ENCODE measurements at places on chromosomes 12 and 14. TPM values are rescaled to one million over a fixed set of nuclear protein-coding genes. Genes with fewer than 3 reads are reported as not detected.

HELB gene
- 39.8 TPM for total RNA-seq

NDUFB1 gene
- total RNA-seq, result 116 TPM

ARHGAP9 gene
- 172 TPM for total RNA-seq

CISTR gene
- not detected for total RNA-seq

KRT77 gene
- not detected for total RNA-seq

SRRM4 gene
- not detected for total RNA-seq

TMEM30B gene
- total RNA-seq, result 0.25 TPM

GLIPR1L2 gene
- 0.09 TPM for total RNA-seq

KRT83 gene
- not detected for total RNA-seq

PPP1R1A gene
- total RNA-seq, result not detected

SAMD15 gene
- total RNA-seq, result 0.23 TPM

EIF2S3B gene
- total RNA-seq, result 1.0 TPM

UBR7 gene
- 40.5 TPM for total RNA-seq

HRK gene
- total RNA-seq, result not detected
